ENCODE measurements at places on chromosomes 2 and 18.

GRCh38 chr2:208265371-208265800, 669 bp upstream of the PIKFYVE start:
- no peak for DNase-seq

GRCh38 chr2:231238689-231239088, 40.3 kb downstream of the ARMC9 start:
- no peak for DNase-seq

DNA sequence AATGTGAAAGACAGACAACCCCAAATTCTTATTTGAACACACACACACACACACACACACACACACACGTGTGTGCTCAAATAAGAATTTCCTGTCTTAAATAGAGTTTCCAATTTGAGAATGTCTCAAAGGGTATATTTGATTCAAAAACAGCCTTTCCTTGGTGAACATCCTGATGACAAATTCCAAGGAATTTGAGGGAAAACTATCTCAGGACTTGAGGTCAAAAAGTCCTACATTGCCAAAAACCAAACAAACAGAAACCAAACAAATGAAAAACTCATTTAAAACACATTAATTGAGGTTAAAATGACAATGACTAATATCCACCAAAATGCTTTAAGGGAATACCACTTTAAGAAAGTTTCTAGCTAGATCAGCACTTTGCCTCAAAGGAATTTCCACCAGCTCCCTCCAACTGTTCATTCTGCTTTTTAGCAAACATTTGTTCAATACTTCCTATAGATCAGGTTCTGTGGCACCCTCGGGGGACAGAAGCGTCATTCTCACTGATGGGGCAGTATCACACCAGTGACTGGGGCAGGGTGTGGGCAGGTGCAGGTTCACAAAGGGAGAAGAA, 232.1 kb upstream of the TRIB2 start:
- no peak for DNase-seq

- no peak for DNase-seq
Observed at GRCh38 chr18:78809845-78810244, 169.8 kb upstream of the SALL3 start.

DNA sequence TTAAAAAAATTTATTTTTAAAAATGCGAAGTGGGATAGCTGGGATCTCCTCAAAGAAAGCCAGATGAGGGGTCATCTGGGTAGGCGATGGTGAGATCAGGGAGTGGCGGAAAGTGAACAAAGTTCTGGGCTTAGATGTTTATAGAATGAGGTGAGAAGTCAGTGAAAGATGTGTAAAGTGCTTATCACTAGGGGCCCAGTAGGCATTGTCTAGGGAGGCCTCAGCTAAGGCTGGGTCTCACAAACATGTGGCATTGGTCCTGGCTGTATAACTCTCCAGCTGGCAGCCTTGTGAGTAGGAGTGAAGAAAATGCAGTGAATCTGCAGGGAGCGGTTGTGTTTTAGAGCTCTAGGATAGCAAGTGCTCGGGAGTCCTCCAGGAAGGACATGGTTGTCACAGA, 10.5 kb downstream of the ACSL3 start:
- DNase-seq, result no peak

GRCh38 chr2:108593547-108594098, 59.4 kb downstream of the LIMS1 start:
- DNase-seq, result no peak

DNA sequence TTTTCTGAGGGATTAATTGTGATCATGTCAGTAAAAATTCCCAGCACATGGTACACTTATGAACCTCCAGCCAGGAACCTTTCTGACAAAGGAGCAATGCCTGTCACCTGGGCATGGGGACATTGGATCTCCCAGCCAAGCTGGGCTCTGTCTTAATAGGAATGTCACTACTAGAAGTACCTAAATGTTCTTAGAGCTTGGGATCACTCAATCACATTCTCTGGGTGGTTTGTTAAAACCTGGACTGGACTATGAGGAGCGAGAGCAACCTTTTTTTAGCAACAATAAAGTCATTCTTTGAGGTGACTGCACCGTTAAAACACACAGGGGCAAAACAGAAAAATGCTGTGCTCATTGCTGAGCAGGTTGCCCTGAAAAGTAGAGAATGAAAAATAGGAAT, 6.4 kb upstream of the PPP1CB start:
- no peak for DNase-seq

DNA sequence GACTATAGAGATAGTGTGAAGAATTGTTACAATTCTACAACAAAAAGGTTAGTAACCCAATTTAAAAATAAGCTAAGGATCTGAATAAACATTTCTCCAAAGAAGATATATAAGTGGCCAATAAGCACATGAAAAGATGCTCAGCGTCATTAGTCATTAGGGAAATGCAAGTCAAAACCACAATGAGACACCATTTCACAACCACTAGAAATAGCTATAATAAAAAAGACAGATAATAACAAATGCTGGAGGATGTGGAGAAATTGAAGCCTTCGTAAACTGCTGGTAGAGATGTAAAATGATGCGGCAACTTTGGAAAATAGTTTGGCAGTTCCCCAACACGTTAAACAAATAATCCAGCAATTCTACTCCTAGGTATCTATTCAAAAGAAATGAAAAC, 366.5 kb upstream of the POU3F3 start:
- DNase-seq, result no peak

All from GM19239 (cell line).